NCI-H1105 treated with DMSO at 0.1 percent for 48 hours (cell line): ENCODE measurements at places on chromosomes 1 and 21.

GRCh38 chr21:32545948-32546441 lies 39.3 kb downstream of the TCP10L start:
- no peak for DNase-seq

DNA sequence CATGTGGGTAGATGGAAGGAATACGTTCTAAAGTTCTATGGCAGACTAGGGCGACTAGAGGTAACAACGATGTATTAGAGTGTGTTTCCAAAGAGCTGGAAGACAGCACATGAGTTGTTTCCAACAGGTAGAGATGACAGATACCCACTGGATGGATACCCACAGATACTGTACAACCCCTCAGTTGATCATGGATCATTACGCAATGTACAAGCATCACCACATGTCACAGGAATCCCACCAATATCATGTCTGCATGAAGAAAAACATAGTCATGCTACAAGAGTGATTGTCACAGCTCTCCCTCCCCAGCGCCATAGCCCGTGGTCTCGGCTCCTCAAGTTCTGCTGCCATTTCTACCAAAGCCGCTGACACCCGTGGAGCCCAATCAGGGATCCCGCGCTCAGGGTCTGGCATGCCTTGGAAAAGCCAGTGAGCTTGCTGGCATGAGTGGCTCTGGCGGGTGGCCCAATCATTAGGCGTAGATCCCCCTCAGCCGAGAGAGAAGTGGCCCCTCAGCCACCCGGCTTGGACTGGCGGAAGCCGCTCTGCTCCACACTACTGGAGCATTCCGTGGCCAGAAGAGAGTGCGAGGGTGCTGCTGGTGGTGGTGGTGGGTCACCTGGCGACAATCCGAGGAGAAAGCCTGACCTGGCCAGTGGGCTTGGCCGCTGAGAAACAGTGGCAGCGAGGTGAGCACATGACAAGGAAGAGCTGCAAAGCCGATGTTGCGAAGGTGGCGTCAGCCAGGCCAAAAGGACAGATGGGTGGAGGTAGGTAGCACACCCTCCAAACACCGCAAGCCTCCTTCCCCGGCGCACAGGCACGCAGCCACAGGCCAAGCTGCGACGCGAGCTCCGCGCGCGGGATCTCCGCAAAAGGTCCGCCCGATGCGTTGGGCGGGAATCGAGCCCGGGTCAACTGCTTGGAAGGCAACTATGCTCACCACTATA lies 65.7 kb upstream of the FCGR2A start:
- DNase-seq = no peak

GRCh38 chr1:182163821-182164223 lies 102.3 kb upstream of the ZNF648 start:
- no peak for DNase-seq

- no peak for DNase-seq
These were observed 131.9 kb upstream of the BEND5 start for GRCh38 chr1:48908606-48909005.
